ENCODE measurements at places on chromosomes 2 and 18.

DNA sequence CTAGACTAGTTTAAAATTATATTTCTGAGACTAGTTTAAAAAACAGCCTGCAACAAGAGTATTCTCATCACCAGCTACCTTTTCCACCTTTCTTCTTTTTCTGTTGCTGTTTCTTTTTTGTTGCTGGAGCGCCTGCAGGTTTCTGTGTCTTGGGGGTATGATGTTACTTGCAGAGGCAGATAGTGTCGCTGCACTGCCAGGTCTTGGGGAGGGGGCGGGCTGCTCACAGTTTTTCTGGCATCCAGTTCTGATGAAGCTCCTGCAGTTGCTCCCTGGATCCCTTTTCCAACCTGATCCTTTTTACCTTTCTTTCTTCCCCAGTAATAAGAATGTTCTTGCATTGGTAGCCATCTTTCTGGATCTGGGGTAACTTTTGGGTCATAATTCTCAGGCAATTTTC, 8.0 kb upstream of the C18orf32 start:
- DNase-seq = no peak

DNA sequence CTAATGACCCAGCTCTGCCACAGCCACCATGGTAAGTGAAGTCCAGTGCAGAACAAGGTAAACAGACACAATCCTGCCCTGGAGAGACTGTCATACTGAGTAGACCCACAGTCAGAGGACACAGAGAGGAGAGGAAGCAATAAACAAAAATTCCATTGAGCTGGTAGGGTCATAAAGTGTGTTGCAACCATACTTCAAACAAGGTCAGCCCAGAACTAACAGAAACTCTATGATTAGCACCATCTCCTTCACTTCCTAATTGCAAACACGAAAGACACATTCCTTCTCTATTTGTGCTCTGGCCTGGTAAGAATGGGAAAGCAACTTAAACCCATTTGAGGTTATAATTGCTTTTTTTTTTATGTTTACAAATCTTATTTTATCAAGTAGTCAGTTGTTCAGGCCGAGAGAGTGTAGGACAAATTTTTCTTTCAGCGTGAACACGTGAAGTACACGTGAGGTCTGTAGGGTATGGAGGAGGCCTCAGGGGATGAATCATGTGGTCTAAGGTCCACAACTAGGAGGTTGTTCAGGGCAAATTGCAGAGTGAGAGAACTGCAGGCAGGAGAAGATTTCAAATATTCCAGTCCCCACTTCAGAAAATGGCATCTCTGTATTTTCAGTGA, 71.4 kb upstream of the GLS start:
- no peak for DNase-seq

- DNase-seq = no peak
These were observed 323.4 kb upstream of the SLC14A2 start for GRCh38 chr18:45291621-45292615.

DNA sequence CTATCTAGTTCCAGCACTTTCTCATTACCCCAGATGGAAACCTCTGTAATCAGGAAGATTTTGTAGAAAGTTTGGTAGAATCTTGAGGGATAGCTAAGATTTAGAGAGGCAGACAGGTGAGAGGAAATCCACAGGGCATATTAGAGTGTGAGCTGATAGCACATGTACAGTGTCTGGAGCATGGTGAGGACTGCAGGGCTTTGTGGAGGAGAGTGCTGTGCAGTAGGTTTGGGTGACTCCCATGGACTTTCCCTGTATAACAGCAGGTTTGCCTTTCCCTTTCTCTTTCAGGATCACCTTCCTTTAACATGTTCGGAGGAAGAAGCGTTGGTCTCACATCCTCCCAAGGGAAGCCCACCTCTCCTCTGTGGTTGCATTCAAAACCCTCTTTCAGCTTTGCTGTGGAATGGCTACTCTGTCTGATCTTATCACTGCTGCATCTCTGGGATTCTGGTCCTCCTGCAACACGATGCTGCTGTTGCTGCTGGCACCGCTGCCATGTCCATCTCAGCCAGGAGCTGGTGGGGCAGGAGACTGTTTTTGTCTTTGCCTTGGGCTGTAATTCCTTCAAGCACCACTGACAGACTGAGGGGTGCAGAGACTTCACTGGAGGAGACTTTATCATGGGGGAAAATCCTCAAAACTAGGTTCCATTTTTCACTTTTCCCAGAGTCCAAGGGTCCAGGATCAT, 7.8 kb upstream of the KIF5C start:
- no peak for DNase-seq

GRCh38 chr2:186365406-186365805, 120.7 kb upstream of the ZC3H15 start:
- no peak for DNase-seq

- no peak for DNase-seq
These were observed 256.6 kb downstream of the VAPA start for GRCh38 chr18:10170375-10170774.

All from activated T-helper 1 cell treated with anti-CD3 and anti-CD28 coated beads, Interleukin-2, amount 50 U/mL, for 16 hours (primary cell).